ENCODE measurements at places on chromosomes 11 and 22. TPM values are rescaled to one million over a fixed set of nuclear protein-coding genes. Genes with fewer than 3 reads are reported as not detected.

DNA sequence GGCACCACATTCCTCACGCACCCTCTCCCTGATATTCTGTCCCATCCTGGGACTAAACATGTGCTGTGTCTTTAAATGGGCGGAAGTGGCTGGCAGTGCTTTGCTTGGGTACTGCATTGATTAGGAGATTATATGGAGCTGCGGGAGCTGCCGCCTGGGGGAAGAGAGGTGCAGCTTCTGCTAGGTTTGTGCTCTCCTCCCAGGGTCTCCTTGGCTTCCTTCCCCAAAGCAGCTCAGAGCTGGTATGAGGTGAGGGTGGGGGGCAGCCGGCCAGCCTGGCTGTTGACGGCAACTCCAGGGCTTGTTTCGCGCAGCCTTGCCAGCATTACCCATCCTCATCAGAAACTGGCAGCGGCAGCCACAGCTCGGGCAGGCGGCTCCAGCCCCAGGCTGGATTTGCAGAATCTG is 95.4 kb downstream of the GRAMD1B start:
- ATAC-seq: no peak

DNA sequence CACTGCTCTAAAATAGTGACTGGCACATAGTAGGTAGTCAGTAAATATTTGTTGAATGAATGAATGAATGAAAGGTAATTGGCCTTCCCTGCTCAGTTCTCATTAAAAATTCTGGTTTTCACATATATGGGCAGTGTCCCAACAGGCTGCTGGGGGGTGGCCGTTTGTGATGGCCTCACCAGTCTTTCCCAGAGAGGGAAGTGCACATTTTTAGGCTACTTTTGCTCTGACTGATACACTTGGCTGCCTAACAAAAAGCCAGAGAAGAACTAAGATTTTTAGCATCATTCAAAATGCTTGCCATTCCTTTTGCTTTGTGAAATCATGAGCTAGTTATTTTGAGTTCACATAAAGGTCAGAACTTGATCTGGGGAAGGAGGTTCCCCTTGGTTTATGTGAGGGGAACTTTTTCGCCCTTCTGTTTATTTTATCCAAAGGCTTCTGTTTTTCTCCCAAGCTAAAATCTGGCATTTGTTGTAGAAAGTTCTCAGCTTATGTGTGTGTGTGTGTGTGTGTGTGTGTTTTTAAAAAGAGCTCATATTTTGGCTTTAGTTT is 83.1 kb downstream of the PTPRJ start:
- no peak for ATAC-seq

The YPEL4 gene
- 1.5 TPM for total RNA-seq

The RAB36 gene
- total RNA-seq: 0.80 TPM

The PMM1 gene
- total RNA-seq: 54.7 TPM
